ENCODE measurements at places on chromosomes 1 and 21.

DNA sequence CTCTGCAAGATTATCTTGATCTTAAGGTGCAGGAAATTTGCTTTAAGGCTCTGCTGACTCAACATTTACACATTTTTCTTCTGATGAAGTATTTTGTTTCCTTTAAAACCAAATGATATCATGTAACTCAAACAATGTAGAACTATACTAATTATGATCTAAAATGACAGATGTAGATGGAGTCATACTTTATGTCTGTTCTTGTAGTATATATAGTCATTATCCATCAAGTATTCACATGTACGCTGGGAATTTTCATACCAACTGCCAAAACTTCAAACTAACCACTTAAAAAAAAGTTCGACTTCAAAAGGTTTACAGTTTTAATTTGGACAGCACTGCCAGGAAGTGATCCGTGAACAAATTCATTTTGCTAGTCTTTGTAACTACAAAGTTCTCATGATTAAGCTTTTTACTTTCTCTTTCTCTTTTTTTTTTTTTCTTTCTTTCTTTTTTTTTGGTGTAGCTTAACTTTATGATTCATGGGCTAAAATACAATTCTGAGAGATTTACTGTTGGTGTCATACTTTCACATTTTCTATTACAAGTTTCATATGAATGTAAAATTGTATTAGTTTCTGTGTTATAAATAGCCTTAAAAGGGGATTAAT lies 509.0 kb upstream of the CXADR start:
- no peak for DNase-seq

- no peak for DNase-seq
Observed at GRCh38 chr1:58223522-58223921, 323.0 kb downstream of the OMA1 start.

DNA sequence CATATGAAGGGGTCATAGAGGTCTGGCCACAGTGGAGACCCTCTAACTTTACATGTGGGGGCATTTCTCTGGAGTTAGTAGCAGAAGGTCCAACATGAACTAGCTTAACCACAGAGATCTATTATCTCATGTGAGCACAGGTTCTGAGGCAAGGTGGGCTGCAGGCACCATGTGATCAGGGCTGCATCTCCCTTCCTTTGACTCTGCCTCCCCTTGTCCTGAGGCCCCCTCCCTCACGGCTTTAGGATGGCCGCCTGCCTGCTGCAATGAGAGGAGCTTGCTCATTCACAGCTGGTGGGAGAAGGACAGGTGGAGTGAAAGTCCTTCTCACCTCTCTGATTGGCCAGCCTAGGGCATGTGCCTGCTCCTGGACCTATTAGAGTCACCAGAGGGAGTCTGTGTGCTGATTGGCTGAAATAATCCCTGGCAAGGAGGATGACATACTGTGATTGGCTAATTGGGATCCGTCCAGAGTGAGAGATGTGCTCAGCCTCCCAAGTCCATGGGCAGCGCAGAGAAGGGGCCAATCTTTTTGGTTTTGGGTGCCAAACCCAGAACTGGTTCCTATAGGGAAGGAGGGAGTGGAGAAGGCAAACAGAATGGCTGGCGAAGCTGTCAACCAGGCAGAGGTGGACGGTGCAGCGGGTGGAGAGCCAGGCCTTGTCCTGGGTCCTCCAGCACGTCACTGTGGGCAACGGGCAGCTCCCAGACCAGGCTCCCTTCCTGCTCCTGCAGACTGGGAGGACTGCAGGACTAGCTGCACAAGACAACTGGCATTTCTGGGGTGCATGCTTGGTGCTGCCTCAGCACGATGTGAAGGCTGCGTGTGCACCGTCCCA lies 39.4 kb upstream of the C1orf174 start:
- DNase-seq, result no peak

DNA sequence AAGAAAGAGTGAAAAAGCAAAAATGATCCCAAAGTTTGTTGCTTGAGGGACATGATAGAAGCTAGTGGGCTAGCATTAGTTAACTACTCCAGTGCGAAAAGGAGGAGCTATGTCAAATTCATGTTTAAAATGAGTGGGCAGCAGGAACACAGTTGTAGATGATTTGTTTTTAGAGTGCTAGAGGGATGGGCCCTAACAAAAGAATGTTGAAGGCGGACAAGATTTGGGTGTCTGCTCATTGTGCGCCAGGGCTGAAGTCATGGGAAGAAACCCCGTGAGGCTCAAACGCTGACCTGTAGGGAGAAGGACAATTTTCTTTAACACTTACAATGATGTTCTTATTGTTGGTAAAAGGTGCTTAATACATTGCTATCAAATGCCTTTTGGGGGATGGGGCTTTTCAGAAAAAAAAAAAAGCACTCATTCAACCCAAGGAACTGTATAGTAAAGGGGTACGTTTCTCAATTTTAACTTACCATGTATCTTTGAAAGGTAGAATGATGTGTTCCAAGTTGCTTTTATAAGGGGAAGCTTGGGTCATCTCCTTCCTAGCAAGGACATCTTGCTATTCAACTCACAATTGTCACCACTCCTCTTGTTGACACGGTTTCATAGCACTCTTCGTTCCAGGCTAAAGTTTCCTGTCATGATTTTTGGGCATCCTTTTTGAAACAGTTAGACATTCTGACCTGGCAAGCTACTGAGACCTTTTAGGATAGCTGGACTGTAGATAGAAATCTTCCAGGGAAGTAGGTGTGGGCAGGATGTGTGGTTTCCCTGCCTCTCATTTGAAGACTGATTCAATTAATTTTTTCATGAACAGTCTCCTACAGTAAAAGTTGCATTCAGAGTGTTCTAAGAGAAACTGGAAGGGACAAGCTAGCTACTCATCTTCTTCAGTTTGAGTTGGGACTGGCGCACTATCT lies 53.0 kb upstream of the CNN3 start:
- no peak for DNase-seq

- no peak for DNase-seq
Observed at GRCh38 chr1:241408170-241408569, 51.2 kb upstream of the RGS7 start.

DNA sequence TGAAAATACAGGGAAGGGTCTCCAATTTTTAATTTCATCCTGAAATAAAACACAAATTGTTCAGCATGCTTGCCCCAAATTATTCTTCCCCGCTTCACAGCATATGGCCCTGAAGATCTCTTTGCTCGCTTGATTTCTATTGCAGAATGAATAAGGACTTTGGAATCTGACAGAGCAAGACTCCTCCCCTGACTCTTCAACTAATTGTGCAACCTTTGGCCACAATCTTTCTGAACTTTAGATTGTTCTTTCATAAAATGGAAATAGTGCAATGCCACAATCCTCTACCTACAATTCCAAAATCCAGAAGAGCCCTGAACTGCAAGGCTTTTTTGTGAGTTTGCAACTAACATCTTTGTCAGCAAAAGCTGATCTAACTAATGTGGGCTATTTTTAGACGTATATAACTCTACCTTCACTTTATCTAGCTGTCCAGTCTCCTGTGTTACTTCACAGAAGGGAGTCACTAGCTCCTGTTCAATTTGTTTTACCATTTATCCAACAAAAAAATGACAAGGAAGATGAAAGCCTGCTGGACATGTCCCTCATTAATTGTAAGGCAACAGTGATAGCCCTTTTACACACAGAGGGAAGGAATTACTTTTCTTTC lies 13.4 kb downstream of the RNASEL start:
- DNase-seq, result no peak

DNA sequence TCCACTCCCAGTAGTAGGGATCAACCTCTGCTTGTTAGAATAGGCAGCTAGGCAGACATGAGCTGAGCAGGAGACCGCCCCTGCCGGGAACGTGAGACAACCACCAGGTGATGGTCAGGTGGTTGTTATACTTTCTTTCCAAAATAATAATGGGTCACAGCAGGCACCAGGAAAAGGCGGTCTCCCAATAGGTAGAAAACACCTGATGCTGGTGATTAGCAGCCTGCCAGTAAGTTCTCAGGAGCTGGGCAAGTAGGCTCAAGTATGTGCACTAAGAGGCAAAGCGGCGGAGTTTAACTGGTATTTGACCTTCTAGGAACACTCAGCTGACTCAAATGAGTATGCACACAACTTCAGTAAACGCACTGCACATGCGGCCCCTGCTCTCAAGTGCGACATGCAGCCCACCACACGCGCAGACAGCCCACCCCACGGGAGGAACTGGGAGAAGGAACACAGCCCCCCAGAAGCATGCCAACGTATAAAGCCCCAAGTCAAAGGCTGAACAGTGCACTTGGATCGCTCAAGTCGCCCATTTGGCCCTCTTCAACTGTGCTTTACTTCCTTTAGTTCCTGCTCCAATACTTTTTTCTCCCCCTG lies 80.0 kb downstream of the DESI2 start:
- no peak for DNase-seq

- no peak for DNase-seq
Observed at GRCh38 chr1:17184161-17184665, 20.7 kb upstream of the PADI1 start.

GRCh38 chr1:189607477-189608096 lies 870.1 kb downstream of the BRINP3 start:
- DNase-seq, result no peak

GRCh38 chr1:29420202-29420601 lies 183.9 kb downstream of the PTPRU start:
- DNase-seq, result no peak

- no peak for DNase-seq
Observed at GRCh38 chr1:92277105-92277723, 21.6 kb downstream of the GLMN start.

DNA sequence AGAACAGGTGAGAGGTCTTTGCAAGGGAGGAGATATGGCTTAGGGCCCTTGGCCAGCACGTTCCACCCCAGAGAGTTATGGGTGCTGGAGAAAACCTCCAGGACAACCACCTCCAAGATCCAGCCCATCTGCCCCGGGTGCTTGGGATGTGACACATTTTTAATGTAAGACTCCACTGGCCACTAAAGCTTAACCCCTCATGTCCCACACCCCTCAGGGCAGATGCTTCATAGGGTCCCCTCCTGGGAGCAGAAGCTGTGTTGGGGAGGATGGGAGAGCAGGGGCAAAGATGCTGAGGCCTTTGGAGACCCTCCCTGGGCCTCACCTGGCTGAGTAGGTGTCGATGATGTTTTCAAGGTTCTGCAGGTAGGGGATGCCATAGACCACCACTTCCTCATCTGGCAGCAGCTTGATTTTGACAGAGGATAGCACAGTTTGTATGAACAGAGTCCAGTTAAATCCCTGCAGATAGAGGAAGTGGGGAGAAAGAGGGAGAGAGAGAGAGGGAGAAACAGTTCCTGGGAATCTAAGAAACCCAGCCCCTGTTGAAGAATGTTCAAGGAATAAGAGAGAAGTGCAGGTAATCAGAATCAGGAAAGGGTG lies 11.9 kb downstream of the PRXL2B start:
- no peak for DNase-seq

DNA sequence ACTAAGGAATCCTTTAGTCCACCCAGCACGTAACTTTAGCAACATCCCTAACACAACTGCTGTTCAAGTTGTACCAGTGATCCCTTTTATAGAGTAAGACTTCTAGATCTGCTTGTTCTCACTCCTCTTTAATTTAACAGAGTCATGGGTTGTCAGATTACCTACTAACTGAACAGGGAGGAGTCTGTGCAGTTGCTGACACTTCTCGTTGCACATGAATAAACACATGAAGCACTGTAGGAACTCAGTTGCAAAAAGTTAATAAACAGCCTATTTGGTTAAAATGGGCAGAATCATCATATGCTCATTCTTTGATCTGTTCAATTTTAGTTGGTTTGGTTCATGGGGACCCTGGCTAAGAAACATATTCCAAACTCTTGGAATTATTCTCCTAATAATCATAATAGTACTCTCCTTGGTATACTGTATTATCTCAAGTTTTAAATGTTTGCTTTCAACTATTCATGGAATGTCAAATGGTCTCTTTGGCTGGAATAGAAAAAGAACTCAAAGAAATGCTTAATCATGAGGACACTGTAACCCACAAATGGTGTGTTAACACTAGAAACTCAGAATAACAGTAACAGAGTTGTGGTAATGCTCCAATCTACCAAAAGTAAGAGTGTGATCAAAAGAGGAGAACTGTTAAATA lies 15.6 kb downstream of the PLPPR5 start:
- no peak for DNase-seq

DNA sequence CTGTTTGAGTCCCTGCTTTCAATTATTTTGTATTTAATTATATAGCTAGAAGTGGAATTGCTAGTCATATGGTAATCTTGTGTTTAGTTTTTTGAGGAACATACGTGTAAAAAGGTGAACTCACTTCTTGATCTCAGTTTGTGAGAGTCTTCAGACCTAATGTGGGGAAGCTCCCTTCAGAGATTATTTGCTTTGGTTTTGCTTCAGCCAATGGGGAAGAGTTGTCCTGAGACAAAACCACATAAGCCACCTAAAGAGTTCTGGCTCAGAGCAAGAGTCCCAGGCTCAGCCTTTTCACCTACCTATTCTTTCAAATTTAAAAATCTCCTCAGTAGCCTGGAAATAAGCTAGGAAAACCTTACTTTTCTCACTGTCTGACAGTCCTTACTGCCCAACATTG lies 138.4 kb downstream of the UCK2 start:
- no peak for DNase-seq

DNA sequence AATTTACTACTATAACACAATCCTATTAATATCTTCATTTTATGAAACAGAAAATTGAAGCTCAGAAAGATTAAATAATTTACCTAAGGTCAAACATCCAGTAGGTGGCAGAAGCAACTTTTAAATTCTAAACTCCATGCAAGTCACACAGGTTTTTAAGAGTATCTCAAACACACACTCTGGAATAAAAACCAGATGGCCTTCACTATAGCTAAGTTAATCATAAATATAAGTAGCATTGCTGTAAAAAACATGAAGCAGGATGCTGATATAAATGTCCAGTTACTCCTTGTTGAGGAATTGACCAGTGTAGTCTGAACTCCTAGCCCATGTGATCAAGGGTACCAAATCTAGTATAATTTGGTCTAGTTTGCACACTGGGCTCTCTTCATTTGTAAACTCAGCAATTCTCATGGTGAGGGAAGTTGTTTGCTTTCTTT lies 9.4 kb upstream of the FMO3 start:
- DNase-seq, result no peak

DNA sequence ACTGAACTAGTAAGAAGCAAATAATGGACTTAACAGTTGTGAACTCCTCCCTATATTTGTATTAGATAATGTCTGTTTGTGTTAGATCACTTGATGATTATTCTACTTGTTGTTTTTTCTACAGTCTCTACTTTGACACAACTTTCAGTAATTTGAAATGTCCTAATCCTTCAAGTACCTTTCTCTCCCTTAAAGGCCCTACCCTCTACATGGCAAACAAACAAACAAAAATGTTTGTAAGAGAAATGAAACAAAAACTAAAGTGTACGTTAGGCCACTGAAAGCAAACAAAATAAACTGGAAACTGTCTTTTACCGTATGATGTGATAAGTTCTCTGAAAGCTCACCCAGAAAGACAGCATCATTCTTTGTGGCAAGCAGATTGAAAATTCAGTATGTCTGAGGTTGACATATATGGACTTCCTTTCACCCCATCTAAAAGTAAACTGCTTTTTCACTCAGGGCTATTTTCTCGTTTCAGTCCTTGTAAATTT lies 255.9 kb upstream of the SNX7 start:
- no peak for DNase-seq

DNA sequence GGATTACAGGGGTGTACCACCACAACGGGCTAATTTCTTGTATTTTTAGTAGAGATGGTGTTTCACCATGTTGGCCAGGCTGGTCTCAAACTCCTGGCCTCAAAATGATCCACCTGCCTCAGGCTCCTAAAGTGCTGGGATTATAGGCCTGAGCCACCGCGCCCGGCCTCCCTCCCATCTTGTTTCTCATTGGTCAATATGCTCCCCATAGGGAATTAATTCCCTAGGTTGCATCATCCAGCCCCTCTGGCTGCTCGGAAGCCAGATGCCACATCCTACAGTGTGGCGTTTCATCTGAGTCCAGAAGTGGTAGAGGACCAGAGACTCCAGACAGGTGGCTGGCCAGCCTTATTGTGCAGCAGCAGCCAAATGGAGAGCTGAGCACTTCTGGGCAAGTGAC lies 11.5 kb upstream of the VASH2 start:
- DNase-seq, result no peak
